SJSA1 (cell line): ENCODE measurements at places on chromosomes 13 and 19. TPM values are rescaled to one million over a fixed set of nuclear protein-coding genes. Genes with fewer than 3 reads are reported as not detected.

HSPBP1 gene
- total RNA-seq: 43.5 and 51.4 TPM in 2 replicates

LILRA1 gene
- not detected in 2 replicates for total RNA-seq

VSTM2B gene
- not detected in 2 replicates for total RNA-seq

AP1M2 gene
- 4.9 and 9.9 TPM in 2 replicates for total RNA-seq

LIPE gene
- 3.3 and 7.9 TPM in 2 replicates for total RNA-seq

GRCh38 chr19:50648659-50649058, 586 bp upstream of the C19orf81 start:
- peaks cover 9% of the 10 kb centered on the region for H3K27me3 ChIP-seq
- H3K4me1 ChIP-seq: no peaks in the 10 kb centered on the region
- H3K4me3 ChIP-seq: no peak overlapping the region
- H3K27ac ChIP-seq: no peak overlapping the region
- no peaks in the 10 kb centered on the region for H3K36me3 ChIP-seq
- no peak for DNase-seq

DNA sequence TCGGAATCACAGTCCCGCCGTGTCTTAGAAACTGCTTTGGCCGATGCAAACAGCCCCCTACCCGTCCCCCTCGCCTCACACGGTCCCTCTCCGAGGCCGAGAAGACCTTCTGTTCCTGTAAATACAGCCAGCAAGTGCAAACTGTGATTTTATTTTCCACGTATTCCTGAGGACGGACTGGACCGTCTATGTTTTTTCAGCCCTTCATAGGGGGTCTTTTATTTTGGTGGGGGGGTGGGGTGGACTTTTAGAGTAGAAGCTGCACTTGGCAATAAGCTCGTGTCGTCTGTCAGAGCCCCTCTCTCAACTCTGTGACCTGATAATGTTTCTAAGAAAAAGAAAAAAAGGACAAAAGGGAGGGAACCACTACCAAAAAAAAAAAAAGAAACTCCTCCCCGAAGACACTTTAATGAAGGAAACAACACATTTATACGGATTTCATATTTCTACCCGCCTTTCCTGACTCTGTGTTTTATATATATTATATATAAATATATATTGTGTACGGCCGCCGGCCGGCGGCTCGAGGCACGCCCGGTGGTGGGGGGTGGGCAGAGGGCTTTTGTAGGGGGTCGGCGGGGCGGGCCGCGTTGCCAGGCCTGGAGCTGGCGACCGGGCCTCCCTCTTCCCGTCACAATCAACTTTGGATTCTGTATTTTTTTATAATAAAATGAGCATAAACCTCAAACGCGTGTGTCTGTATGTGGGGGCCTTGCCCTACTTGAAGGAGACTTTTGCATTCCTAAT, 15.2 kb downstream of the EFNA2 start:
- H3K4me1 ChIP-seq: no peaks in the 10 kb centered on the region
- no peak overlapping the region for H3K4me3 ChIP-seq
- H3K27me3 ChIP-seq: no peaks in the 10 kb centered on the region
- H3K36me3 ChIP-seq: no peaks in the 10 kb centered on the region
- H3K27ac ChIP-seq: no peak overlapping the region

GRCh38 chr19:45922281-45922680, 7.7 kb upstream of the NANOS2 start:
- DNase-seq: no peak
- H3K27me3 ChIP-seq: peaks cover 11% of the 10 kb centered on the region; the same call in 1 of the 2 replicates
- H3K4me3 ChIP-seq: no peak overlapping the region
- H3K36me3 ChIP-seq: no peaks in the 10 kb centered on the region
- peaks cover under 1% of the 10 kb centered on the region for H3K4me1 ChIP-seq
- no peak overlapping the region for H3K27ac ChIP-seq

GRCh38 chr13:106462710-106463109, 72.8 kb downstream of the EFNB2 start:
- no peak for DNase-seq
- no peaks in the 10 kb centered on the region for H3K36me3 ChIP-seq
- H3K27me3 ChIP-seq: no peaks in the 10 kb centered on the region; the same call in 1 of the 2 replicates
- no peak overlapping the region for H3K4me3 ChIP-seq
- peaks cover 20% of the 10 kb centered on the region for H3K4me1 ChIP-seq
- H3K27ac ChIP-seq: no peak overlapping the region

DNA sequence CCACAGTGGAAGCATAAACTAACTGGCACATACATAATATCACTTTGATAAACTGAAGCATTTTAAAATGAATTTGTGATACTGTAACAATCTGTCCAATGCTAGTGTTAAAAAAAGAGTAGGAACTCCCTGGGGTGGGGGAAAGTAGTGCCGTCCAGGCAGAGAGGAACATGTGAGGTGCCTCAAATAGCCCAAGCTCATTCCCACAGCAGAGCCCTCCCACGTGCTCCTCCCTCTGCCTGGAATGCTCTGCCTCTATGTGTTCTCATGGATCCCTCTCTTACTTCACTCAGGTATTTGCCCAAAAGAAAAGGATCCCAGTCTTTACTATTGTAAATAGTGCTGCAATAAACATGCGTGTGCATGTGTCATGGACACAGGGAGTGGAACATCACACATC, 188.1 kb downstream of the NHLRC3 start:
- no peaks in the 10 kb centered on the region for H3K36me3 ChIP-seq
- no peaks in the 10 kb centered on the region for H3K4me1 ChIP-seq
- no peak overlapping the region for H3K27ac ChIP-seq
- H3K27me3 ChIP-seq: no peaks in the 10 kb centered on the region
- H3K4me3 ChIP-seq: no peak overlapping the region

GRCh38 chr13:66036024-66036614, 1194.0 kb downstream of the PCDH9 start:
- no peak overlapping the region for H3K4me3 ChIP-seq
- no peaks in the 10 kb centered on the region for H3K36me3 ChIP-seq
- H3K27me3 ChIP-seq: no peaks in the 10 kb centered on the region
- no peak for DNase-seq
- H3K4me1 ChIP-seq: no peaks in the 10 kb centered on the region

GRCh38 chr13:92657565-92657964, 569.0 kb upstream of the GPC6 start:
- H3K4me1 ChIP-seq: no peaks in the 10 kb centered on the region
- no peak overlapping the region for H3K27ac ChIP-seq
- no peak overlapping the region for H3K4me3 ChIP-seq
- H3K36me3 ChIP-seq: no peaks in the 10 kb centered on the region
- DNase-seq: no peak
- H3K27me3 ChIP-seq: peaks cover 3% of the 10 kb centered on the region; the same call in 1 of the 2 replicates

DNA sequence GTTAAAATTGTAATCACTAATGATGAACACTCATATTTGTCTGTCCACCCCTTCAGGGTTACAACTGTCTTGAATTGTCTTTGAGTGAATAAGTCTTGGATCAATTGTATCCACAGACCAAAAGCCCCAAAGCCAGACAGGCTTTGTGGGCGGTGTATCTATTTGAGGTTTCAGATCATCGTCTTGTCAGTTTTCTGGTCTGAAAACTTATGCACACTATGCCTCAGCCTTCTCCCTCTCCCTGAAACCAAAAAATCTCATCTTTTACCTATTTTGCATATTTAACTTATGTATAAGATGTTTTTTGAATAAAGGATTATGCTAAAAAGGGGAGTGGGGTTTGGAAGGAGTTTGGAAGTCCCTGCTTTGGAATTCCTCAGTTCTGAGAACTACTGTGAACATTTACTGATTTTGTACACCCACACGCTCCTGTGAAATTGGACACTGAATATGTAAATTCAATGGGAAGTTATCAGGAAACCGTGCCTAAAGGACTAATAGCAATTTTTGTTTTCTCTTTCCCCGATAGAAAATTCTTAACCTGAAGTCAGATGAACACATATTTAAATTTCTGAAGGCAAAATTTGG, 52.1 kb downstream of the DPY19L3 start:
- H3K27me3 ChIP-seq: no peaks in the 10 kb centered on the region
- H3K4me3 ChIP-seq: no peak overlapping the region
- H3K36me3 ChIP-seq: peaks cover 33% of the 10 kb centered on the region

- no peak overlapping the region for H3K4me3 ChIP-seq
- no peaks in the 10 kb centered on the region for H3K4me1 ChIP-seq
- no peak overlapping the region for H3K27ac ChIP-seq
- peaks cover 100% of the 10 kb centered on the region for H3K36me3 ChIP-seq
Measured at GRCh38 chr13:110662777-110663443, 43.0 kb downstream of the CARS2 start.

GRCh38 chr13:49220036-49220855, at the start of gene MLNR:
Gene MLNR, plus strand, starts transcription at chr13:49220338. Its CDS starts 0 bp downstream, at chr13:49220338.
- no peaks in the 10 kb centered on the region for H3K36me3 ChIP-seq
- peaks cover 13% of the 10 kb centered on the region for H3K4me1 ChIP-seq

DNA sequence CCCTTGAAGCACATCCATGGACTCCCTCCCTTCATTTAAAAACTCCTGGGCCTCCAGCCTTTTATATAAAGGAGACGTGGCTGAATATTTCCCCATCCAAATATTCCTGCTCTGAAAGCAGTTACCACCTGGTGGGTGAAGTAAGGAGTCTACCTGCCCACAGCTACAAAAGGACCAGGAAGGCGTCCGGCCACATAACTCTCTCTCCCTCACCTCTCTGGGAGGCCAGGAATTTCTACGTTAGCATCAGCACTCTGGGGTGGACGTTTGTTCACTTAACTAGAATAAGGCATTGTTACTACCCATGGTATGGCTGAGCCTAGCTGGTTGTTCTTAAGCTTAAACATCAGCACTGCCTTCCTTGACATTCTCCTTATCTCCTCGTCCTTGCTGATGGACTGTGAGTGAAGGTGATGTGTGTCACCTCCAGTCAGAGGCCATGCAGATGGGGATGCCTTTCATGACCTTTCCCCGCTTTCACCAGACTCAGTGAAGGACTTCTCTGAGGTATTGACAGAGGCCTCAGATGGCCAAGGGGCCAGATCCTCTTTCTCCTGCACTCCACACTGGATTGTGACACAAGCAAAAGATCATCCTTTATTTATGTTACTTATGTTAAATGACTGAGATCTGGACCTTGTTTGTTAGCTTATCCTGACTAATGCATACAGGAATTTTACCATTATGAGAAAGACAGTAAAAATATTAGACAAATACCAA, 22.2 kb upstream of the KPNA3 start:
- no peaks in the 10 kb centered on the region for H3K36me3 ChIP-seq
- no peak overlapping the region for H3K27ac ChIP-seq
- peaks cover 5% of the 10 kb centered on the region; the same call in 1 of the 2 replicates for H3K4me1 ChIP-seq
- H3K4me3 ChIP-seq: no peak overlapping the region

DNA sequence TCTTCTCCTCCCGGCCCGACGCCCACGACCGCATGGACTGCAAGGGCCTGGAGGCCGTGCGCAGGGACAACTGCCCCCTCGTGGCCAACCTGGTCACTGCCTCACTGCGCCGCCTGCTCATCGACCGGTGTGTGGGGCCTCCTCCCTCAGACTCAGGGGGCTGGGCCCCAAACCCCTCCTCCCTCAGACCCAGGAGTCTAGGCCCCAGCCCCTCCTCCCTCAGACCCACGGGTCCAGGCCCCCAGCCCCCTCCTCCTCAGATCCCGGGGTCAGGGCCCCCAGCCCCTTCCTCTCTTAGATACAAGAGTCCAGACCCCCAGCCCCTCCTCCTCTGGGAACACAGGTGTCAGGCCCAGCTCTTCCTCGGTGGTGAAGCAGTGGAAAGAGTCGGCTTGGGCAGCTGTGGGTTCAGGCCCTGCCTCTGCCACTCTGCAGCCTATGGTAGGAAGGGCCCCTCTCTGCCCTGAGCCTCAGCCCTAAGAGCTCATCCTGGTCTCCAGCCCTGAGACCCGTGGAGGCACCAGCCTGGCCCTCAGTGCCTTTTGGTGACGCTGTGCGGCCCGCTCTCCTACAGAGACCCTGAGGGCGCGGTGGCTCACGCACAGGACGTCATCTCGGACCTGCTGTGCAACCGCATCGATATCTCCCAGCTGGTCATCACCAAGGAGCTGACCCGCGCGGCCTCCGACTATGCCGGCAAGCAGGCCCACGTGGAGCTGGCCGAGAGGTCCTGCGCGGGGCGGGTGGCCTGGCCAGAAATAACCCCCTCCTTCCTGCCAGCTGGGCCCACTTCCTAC, 3.7 kb upstream of the SPIB start:
- no peak overlapping the region for H3K27ac ChIP-seq
- no peaks in the 10 kb centered on the region for H3K4me1 ChIP-seq
- peaks cover 22% of the 10 kb centered on the region for H3K27me3 ChIP-seq
- H3K4me3 ChIP-seq: no peak overlapping the region
- DNase-seq: peak; percentile 23

DNA sequence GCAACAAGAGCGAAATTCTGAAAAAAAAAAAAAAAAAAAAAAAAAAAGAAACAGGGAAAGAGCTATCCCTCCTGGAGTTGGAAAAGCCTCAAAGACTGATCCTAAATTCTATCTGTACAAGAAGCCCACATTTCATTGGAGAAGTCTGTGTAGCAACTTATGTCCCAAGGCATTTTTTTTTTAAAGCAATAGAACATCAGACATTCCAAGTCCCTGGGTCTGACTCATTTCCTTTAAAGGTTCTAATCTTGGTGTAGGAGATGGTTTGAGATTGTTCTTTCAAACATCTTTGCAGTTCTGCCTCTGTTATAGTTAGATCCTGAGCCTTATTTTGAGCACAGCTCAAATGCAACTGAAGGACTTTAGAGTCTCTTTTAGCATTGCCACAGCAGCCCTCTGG, 706.5 kb upstream of the MIR17HG start:
- H3K36me3 ChIP-seq: no peaks in the 10 kb centered on the region
- no peak for DNase-seq
- no peak overlapping the region for H3K27ac ChIP-seq
- H3K4me3 ChIP-seq: no peak overlapping the region

GRCh38 chr13:91056746-91057145, 290.7 kb upstream of the MIR17HG start:
- H3K27me3 ChIP-seq: no peaks in the 10 kb centered on the region

- no peak overlapping the region for H3K4me3 ChIP-seq
- no peaks in the 10 kb centered on the region for H3K36me3 ChIP-seq
- H3K4me1 ChIP-seq: no peaks in the 10 kb centered on the region
- no peak overlapping the region for H3K27ac ChIP-seq
Measured at GRCh38 chr19:7705387-7706187, 3.7 kb upstream of the FCER2 start.

DNA sequence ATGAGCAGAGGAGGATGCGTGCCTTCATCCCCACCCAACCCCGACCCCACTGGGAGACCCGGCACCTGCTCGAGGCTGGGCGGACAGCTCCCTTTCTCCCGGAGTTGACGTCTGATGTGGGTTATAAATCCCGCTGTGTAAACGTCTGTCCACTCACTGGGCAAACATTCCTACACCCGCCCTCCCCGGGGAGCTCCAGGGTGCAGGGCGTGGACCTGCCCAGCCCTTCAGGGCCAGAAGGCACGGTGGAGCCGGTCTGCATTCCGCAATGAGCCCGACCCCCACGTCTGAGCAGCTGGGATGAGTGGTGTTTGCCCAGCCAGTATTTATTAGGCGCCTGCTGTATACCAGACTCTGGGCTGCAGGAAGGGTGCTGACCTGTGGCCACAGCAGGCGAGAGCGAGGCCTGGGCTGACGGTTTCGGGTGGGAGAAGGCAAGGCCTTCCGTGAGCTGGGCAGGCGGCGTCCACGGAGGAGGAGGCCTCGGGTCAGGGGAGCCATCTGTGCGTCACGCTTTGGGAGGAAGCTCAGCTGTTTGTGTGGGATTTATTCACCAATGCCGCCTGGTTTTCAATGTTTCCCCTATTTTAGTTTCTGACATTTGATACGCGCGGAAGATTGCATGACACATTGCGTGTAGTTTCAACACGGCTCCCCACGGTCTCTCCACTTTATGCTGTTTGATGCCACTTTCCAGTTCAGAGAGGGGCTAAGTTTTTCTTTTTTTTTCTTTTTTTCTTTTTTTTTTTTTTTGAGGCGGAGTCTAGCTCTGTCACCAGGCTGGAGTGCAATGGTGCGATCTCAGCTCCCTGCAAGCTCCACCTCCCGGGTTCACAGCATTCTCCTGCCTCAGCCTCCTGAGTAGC, 2.0 kb downstream of the MISP start:
- peaks cover 26% of the 10 kb centered on the region for H3K4me1 ChIP-seq
- DNase-seq: peak; percentile 55
- no peak overlapping the region for H3K4me3 ChIP-seq
- no peaks in the 10 kb centered on the region for H3K36me3 ChIP-seq
- H3K27ac ChIP-seq: peak overlapping the region; percentile 69

GRCh38 chr13:107834717-107835116, 380.6 kb downstream of the LIG4 start:
- no peak for DNase-seq
- H3K27ac ChIP-seq: no peak overlapping the region
- H3K4me3 ChIP-seq: no peak overlapping the region
- no peaks in the 10 kb centered on the region for H3K36me3 ChIP-seq
- H3K4me1 ChIP-seq: 0 out of 2 replicates have a peak, but pooled peaks cover 6% of the 10 kb centered on the region
